ENCODE measurements at places on chromosomes 2 and 18. TPM values are rescaled to one million over a fixed set of nuclear protein-coding genes. Genes with fewer than 3 reads are reported as not detected.

TSPYL6 gene
- total RNA-seq, result not detected

CXCR1 gene
- not detected for total RNA-seq

UGT1A3 gene
- 0.09 TPM for total RNA-seq

REL gene
- total RNA-seq, result 1.7 TPM

C1QL2 gene
- total RNA-seq, result 0.31 TPM

SERPINB7 gene
- total RNA-seq, result 3.0 TPM

C2orf78 gene
- total RNA-seq, result not detected

FOXD4L1 gene
- total RNA-seq, result 0.35 TPM

HOXD13 gene
- total RNA-seq, result 0.18 TPM

TUBB8B gene
- not detected for total RNA-seq

NCKAP5 gene
- total RNA-seq, result 0.76 TPM

CLEC4F gene
- total RNA-seq, result not detected

CYP27A1 gene
- total RNA-seq, result 0.13 TPM

CCDC74B gene
- 6.4 TPM for total RNA-seq

DLX1 gene
- 2.7 TPM for total RNA-seq

EML6 gene
- total RNA-seq, result 1.5 TPM

TRPM8 gene
- total RNA-seq, result 0.20 TPM

HTR2B gene
- total RNA-seq, result 0.03 TPM

FHOD3 gene
- 2.9 TPM for total RNA-seq

HDLBP gene
- 266 TPM for total RNA-seq

C2orf92 gene
- 0.72 TPM for total RNA-seq

SNTG2 gene
- total RNA-seq, result not detected

EGR4 gene
- 0.19 TPM for total RNA-seq

STEAP3 gene
- 45.5 TPM for total RNA-seq

SCN2A gene
- not detected for total RNA-seq

SIX2 gene
- total RNA-seq, result 2.8 TPM
